SW 1271 (cell line): ENCODE measurements at places on chromosomes 16 and 17.

DNA sequence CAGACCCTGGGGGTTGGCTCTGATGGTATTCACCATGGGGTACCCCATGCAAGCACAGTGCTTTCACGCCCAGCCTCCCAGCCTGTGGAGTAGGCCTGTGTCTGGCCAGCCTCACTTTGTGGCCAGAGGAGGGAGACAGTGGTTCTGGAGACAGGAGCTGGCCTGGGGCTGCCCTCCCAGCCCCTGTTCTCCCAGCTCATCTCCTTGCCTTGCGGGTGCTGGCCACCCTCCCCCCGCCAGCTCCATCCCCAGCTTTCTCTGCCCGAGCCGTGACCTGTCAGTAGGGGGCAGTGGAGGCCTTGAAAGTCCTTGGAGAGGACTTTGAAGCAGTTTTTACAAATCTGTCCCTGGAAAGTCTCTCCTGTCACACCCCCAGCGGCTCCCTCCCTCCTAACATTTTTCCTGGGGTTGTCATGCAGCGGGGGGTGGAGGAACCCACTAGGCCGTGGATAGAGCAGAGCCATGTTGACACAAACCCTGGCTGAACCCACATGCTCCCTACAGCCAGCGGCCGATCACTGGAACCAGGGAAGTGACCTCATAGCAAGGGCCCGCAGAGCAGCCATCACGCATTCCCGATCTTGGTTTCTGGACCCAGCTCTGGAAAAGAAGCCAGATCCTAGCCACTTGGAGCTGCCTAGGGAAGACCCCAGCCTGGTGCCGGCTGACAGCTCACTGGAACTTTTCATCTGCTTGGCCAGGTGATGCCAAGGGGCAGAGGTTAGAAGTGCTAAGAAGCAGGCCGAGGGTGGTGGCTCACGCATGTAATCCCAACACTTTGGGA, 289.4 kb downstream of the SEC14L1 start:
- peak; percentile 44 for DNase-seq

DNA sequence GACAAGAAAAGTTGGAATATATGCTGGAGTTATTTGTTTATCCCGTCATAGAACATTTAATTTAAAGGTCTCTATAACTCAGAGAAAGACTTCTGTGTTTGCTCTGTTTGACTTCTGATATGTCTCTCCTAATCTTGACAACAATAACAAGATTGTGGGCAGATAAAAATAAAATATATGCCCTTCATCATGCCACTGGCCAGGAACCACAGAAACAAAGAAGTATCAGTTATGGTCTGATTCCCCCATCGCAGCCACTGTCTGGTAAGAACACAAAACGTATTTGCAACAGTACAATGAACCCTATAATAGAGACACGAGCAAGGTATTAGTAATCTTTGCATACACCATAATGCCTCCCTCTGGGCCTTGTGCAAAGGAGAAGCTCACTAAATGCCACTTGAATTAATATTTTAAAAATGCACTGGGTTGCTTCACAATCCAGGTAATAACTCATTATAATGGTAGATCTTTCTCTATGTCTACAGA, 1498.3 kb downstream of the CDH11 start:
- no peak for DNase-seq

DNA sequence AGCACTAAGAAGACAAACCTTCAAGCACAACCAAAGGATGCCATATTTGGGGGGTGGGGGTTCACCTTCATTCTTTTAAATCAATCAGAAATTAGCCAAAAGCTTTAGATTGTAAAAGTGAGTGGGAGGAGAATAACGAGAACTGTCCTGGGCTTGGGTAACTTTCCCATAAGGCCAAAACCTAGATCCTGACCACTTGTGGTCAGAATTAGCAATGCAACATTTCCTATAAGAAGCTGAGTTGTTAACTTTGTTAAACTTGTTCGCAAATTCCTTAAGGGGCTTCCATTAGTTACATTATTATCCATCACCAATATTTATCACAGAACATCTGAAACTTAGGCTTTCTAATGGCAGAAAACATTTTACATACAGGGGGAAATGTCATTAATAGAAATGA, 25.1 kb downstream of the STAT5B start:
- DNase-seq, result no peak

- DNase-seq, result no peak
Measured at GRCh38 chr16:53341792-53342191, 92.5 kb upstream of the RBL2 start.

DNA sequence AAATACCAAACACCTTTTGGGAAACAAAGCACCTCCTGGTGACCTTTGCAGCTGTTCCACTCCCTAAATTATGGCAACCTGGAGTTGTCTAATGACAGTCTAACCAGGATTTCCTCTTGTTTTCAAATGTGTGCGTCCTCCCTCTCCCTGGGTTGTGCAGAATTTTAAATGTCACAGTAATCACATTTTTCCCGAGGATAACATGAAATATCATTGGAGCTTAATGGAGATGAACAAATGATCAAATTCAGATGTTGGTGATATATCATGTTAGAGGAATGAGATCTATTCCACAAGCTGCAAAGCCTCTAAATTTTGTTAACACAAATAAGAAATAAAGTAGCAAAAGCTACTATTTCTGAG, 86.9 kb upstream of the HLF start:
- DNase-seq, result no peak

DNA sequence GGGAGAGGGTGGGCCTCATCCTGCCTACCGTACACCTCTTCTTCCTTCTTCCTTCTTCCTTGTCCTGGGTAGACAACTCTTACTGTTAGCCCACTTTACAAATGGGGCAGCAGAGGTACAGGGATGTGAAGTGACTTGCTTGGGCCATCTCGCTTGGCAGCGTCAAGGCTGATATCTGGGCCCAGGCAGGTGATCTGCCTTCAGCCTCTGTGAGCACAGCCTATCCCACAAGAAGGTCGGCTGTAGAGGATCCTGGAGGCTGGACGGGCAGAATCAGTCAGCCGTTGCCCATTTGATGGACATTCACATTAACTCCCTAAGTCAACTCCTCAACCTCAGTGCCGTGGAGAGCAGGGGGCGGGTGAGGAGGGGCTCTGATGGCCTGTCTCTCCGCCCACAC, 317.3 kb downstream of the CPPED1 start:
- DNase-seq, result no peak

DNA sequence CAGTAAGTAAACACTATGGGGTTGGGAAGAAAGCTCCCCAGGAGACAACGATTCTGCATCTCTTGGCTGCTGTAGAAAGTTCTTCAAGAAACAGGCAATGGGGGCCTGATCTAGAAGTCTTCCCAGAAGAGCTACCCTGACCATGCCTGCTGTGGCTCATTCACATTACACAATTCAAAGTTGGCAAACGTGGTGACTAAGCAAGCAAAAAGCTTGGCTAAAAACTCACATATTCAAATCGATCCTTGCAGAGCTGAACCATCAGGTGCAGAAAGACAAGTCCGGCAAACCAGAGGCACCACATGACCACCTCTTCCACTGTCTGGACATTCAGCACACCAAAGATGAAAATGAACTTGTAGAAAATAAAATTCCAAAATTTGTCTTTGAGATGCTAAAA, 16.1 kb downstream of the AMFR start:
- DNase-seq, result no peak

- DNase-seq, result no peak
Measured at GRCh38 chr16:2468233-2468724, 2.8 kb upstream of the NTN3 start.

- no peak for DNase-seq
Measured at GRCh38 chr17:77841742-77842527, 116.6 kb upstream of the TNRC6C start.

GRCh38 chr17:44842748-44843147, 4.9 kb upstream of the HIGD1B start:
- no peak for DNase-seq

DNA sequence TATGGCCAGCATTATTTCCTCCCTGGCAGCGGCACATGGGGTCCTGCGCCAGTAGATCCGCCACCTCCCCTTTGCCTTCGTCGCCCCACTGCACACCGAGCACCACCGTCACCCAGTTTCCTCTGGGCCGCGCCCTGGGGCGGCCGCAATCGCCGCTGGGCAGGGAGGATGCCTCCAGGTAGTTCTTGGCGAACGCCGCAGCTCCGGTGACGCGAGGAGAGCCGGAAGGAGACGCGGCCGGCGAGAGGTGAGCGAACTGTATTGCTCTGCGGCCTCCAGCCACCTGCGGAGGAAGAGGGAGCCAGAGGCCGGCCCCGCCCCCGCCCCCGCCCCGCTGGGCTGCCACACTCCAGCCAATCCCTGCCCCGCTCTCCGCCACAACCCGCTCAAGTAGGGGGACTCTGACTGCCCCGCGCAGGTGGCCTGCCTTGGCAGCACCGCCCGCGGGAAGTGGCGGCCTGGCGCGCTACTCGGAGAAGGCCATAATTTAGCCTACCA, 11.8 kb upstream of the SLFN13 start:
- DNase-seq, result no peak

- no peak for DNase-seq
Measured at GRCh38 chr17:20074001-20074400, 64.8 kb downstream of the SPECC1 start.

GRCh38 chr17:80918731-80919130, 72.9 kb upstream of the CHMP6 start:
- DNase-seq, result no peak

DNA sequence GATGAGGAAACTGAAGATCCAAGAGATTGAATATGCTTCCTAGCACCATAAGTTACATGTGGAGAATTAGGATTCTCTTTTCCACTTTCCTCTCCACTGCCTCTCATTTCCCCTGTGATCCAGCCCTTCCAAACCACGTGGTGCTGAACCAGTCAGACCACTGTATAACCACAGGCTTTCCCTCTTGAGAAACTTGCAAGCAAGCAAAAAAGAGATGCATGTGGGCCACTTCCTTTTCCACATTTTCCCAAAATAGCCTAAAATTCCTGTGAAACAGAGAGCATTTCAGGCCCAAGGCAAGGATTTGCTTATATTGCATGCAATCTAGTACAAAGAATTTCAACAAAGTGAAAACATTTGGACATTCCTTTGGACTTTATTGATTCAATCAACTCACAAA, 59.3 kb upstream of the KSR1 start:
- no peak for DNase-seq

DNA sequence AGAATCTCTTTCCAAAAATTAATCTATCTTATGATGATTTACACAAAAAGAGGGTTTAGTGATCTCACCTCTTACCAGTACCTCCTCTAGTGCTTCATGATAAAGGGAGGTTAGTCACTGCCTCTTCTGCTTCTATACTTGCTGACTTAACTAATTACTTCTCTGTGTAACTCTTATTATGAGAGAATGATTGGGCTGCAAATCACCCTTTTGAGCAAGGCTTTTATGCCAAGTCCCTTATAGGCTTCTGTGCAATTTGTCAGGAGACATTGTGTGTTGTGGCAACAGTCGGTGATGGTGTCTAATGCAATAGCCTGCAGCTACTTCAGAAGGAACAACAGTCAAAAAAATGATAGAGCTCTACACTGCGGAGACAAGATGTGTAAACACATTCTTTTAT, 1568.1 kb upstream of the GOT2 start:
- DNase-seq, result no peak

GRCh38 chr17:35245196-35245486, 2.3 kb downstream of the SLFN5 start:
- peak; percentile 63 for DNase-seq

GRCh38 chr17:81460856-81461460, 51.6 kb downstream of the ACTG1 start:
- DNase-seq, result no peak

GRCh38 chr17:50647187-50647586, 12.5 kb downstream of the ABCC3 start:
- no peak for DNase-seq
